ENCODE measurements at places on chromosomes 6 and 20. TPM values are rescaled to one million over a fixed set of nuclear protein-coding genes. Genes with fewer than 3 reads are reported as not detected.

GRCh38 chr6:89941031-89941762 is 46.9 kb downstream of the GJA10 start:
- H3K4me1 ChIP-seq, result no peaks in the 10 kb centered on the region
- DNase-seq, result no peak
- no peak overlapping the region for H3K4me3 ChIP-seq
- H3K27me3 ChIP-seq, result no peaks in the 10 kb centered on the region
- H3K36me3 ChIP-seq, result peaks cover 26% of the 10 kb centered on the region

Gene LY6G6D
- total RNA-seq, result not detected

DNA sequence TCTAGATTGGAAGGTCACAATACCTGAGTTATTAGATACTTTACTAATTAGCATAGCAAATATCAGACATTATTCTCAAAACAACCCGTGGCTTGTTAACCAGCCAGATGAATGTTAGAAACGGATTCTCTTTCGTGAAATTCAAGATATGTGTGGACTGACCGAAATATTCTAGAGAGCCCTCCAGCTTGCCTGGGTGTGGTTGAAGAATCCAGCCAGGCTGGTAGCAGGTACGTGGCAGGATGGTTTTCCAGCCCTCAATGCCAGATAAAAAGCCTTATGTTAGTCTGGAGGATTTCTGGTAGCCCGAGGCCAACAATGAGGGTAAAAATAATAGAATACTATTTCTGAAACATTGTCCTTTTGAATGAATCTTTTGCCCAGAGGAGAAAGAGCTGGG is 19.3 kb downstream of the ECT2L start:
- H3K4me1 ChIP-seq, result peaks cover 21% of the 10 kb centered on the region
- no peak for DNase-seq
- no peak overlapping the region for H3K4me3 ChIP-seq
- no peak overlapping the region for H3K27ac ChIP-seq

GRCh38 chr6:14910692-14911547 is 334.9 kb upstream of the JARID2 start:
- no peak overlapping the region for H3K4me3 ChIP-seq
- H3K36me3 ChIP-seq, result no peaks in the 10 kb centered on the region
- peak overlapping the region; percentile 80 for H3K27ac ChIP-seq
- no peaks in the 10 kb centered on the region for H3K27me3 ChIP-seq
- DNase-seq, result peak; percentile 89

- H3K36me3 ChIP-seq, result no peaks in the 10 kb centered on the region
- H3K27me3 ChIP-seq, result no peaks in the 10 kb centered on the region
- no peaks in the 10 kb centered on the region for H3K4me1 ChIP-seq
- no peak overlapping the region for H3K4me3 ChIP-seq
- no peak overlapping the region for H3K27ac ChIP-seq
- DNase-seq, result no peak
Measured at GRCh38 chr20:63402181-63402859, 41.2 kb upstream of the CHRNA4 start.

Gene SLC16A10
- 12.1 TPM for total RNA-seq

DNA sequence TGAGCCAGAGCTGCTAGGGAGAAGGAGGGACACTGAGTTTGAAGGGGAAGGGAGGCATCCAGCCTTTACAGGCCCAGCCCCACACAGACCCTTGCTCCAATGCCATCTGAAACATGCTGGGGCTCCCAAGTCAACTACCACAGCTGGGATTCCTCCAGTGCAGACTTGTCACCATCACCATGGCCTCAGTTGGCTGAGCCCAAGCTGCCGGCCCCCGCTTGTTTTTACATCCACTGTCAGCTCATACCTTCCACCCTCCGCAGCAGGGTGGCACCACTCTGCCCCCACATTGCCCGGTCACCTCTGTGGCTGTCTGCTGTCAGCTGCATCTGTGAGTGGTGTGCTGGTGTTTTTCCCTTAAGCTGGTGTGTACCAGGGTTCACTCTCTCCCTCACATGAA is 26.1 kb downstream of the GFOD1 start:
- H3K4me1 ChIP-seq, result peaks cover 28% of the 10 kb centered on the region
- H3K27ac ChIP-seq, result peak overlapping the region; percentile 22
- no peak overlapping the region for H3K4me3 ChIP-seq
- H3K27me3 ChIP-seq, result no peaks in the 10 kb centered on the region
- H3K36me3 ChIP-seq, result peaks cover 21% of the 10 kb centered on the region

DNA sequence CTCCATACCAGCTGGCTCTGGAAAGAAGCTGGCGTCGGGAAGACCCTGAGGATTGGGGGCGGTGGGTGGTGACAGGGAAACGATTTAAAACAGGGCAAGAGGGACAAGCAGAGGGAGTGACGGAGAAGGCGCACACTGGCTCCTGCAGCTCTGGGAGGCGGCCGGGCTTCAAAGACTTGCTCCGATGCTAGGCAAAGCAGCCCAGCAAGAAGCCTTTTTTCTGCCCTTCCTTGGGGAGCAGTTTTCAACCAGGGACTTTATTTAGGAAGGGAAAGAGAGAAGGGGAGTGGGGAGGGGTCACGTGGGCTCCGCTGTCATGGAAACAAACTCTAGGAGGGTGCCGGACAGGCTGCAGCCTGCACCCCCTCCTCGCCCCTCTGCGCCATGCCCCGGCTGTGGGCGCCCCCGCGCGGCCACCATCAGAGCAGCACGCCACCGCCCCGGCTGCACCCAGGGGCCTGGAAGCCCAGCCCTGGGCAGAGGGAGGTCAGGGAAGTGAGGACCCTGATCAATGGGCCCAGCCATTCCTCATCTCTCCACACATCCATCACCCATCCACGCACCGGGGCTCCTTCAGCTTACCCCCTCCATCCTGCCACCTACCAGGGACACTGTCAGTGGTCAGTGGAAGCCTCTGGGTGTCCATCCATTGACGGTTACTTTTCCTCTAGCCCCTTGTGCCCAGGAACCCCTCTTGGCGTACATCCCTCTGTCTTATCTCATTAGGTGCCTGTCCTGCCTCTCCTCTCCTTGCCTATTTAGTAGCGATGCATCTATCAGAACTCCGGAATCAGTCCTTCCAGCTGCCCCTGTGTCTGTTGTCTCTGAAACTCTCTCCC is 66.6 kb upstream of the CCDC167 start:
- no peaks in the 10 kb centered on the region for H3K27me3 ChIP-seq
- peak; percentile 91 for DNase-seq
- H3K36me3 ChIP-seq, result no peaks in the 10 kb centered on the region
- H3K4me1 ChIP-seq, result peaks cover 14% of the 10 kb centered on the region
- H3K27ac ChIP-seq, result no peak overlapping the region

DNA sequence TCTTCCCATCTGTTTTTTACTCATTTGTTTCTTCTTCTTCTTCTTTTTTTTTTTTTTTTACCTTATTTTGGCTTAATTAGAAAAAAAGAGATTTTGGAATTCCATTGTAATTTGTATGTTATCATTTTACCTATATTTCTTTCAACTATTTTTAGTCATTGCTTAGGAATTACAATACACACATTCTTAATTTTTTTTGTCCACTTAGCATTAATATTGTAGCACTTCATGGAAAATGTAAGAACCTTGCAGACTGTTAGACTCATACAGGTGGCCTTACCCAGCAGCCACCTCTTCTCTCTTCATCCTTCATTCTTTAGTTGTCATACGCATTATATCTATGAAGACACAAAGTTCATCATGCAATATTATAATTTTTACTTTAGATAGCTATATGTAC is 5.8 kb upstream of the SLC18B1 start:
- H3K4me3 ChIP-seq, result no peak overlapping the region
- no peaks in the 10 kb centered on the region for H3K27me3 ChIP-seq
- H3K27ac ChIP-seq, result no peak overlapping the region
- DNase-seq, result no peak

DNA sequence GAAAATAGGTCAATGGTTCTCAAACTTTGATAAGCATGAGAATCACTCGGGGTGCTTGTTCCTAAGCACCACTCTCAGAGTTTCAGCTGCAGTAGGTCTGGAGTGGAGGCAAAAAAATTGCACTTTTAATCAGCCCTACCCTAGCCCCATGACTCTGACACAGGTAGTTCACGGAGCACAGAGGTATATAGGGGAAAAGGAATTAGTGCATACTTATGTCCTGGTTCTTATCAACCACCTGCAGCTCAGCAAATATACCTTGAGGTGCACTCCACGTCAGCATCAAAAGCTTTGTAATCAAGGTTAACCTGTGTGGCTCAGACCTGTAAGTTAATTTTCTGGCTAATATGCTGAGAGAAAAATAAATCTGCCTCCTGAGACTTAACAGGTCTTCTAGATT is 138.8 kb upstream of the HMGN3 start:
- no peaks in the 10 kb centered on the region for H3K36me3 ChIP-seq
- no peak overlapping the region for H3K27ac ChIP-seq
- H3K4me1 ChIP-seq, result no peaks in the 10 kb centered on the region

DNA sequence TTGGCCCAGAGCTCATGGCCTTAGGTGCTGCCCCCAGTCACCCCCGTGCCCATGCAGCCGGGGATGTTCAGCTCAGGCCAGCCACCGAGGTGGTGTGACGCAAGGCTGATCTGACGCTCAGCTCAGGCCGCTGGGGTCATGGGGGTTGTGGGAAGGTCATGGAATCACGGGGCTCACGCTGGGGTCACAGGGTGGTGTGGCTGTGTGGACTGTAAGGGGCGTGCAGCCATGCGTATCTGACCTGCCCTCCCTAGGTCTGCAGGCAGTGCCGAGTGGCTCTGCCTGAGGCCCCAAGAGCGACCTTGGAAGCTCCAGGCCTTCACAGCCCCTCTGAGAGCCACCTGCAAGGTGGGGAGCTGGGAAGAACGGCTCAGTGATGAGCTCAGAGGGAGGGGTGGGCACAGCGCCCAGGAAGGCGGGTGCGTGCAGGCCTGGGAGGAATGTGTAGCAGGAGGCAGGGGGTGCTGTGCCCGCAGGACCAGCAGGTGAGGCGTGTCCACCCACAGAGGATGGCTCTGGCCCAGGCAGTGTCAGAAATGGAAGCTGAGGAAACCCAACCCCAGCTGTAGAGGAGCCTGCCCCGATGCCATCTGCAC is 27.8 kb downstream of the CHRNA4 start:
- H3K36me3 ChIP-seq, result no peaks in the 10 kb centered on the region
- no peak overlapping the region for H3K4me3 ChIP-seq
- H3K4me1 ChIP-seq, result no peaks in the 10 kb centered on the region
- H3K27me3 ChIP-seq, result no peaks in the 10 kb centered on the region

DNA sequence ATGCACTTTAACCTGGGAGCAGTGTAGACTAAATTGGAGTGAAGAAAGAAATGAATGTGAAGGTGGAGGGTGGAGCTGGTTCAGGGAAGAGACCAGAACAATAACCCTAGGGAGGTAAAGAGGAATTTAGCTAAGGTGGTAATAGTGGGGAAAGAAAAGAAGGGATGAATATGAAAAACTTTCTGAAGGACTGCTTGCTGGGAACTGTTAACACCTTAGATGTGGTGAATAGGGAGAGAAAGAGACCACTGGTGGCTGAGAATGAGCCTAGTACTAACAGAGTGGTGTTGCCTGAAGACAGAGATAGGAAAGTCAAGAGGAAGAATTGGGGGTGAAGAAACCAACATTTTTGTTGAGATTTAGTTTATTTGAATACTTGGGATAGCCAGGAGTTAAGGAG is 78.4 kb upstream of the HS3ST5 start:
- no peaks in the 10 kb centered on the region for H3K4me1 ChIP-seq
- no peaks in the 10 kb centered on the region for H3K36me3 ChIP-seq
- DNase-seq, result no peak
- no peak overlapping the region for H3K4me3 ChIP-seq
- H3K27me3 ChIP-seq, result no peaks in the 10 kb centered on the region

Gene C6orf52
- total RNA-seq, result 0.50 TPM

DNA sequence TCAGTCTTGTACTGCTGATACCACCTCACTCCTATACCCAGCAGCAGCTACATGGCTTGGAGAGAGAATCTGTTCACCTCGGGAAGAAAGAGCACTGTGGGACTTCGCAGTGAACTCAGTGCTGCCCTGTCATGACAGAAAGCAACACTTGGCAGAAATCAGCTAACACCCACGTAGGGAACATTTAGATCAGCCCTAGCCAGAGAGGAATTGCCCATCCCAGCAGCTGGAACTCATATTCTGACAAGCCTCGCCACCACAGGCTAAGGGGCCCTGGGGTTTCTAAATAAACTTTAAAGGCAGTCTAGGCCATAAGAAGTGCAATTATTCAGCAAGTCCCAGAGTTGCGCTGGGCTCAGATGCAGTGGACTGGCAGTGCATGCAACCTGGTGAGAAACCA is 1266.8 kb downstream of the GRIK2 start:
- H3K27me3 ChIP-seq, result no peaks in the 10 kb centered on the region
- H3K36me3 ChIP-seq, result no peaks in the 10 kb centered on the region
- no peak overlapping the region for H3K27ac ChIP-seq
- H3K4me3 ChIP-seq, result no peak overlapping the region
- no peaks in the 10 kb centered on the region for H3K4me1 ChIP-seq
- no peak for DNase-seq

- no peaks in the 10 kb centered on the region for H3K36me3 ChIP-seq
- H3K4me1 ChIP-seq, result peaks cover 5% of the 10 kb centered on the region
- no peak overlapping the region for H3K27ac ChIP-seq
- no peaks in the 10 kb centered on the region for H3K27me3 ChIP-seq
Measured at GRCh38 chr6:45617441-45617840, 239.7 kb upstream of the SUPT3H start.

Gene TRDN
- not detected for total RNA-seq

- peaks cover 77% of the 10 kb centered on the region for H3K36me3 ChIP-seq
- H3K27ac ChIP-seq, result no peak overlapping the region
- no peak for DNase-seq
- H3K4me3 ChIP-seq, result no peak overlapping the region
- no peaks in the 10 kb centered on the region for H3K27me3 ChIP-seq
- H3K4me1 ChIP-seq, result peaks cover 12% of the 10 kb centered on the region
Measured at GRCh38 chr20:20606050-20606449, 106.4 kb downstream of the RALGAPA2 start.

Gene CAPN11
- 0.13 TPM for total RNA-seq

- DNase-seq, result peak; percentile 91
- peak overlapping the region; percentile 65 for H3K27ac ChIP-seq
- peaks cover 20% of the 10 kb centered on the region for H3K4me1 ChIP-seq
- peak overlapping the region; percentile 66 for H3K4me3 ChIP-seq
- no peaks in the 10 kb centered on the region for H3K36me3 ChIP-seq
Measured at GRCh38 chr6:150418827-150419594, 50.2 kb downstream of the IYD start.

DNA sequence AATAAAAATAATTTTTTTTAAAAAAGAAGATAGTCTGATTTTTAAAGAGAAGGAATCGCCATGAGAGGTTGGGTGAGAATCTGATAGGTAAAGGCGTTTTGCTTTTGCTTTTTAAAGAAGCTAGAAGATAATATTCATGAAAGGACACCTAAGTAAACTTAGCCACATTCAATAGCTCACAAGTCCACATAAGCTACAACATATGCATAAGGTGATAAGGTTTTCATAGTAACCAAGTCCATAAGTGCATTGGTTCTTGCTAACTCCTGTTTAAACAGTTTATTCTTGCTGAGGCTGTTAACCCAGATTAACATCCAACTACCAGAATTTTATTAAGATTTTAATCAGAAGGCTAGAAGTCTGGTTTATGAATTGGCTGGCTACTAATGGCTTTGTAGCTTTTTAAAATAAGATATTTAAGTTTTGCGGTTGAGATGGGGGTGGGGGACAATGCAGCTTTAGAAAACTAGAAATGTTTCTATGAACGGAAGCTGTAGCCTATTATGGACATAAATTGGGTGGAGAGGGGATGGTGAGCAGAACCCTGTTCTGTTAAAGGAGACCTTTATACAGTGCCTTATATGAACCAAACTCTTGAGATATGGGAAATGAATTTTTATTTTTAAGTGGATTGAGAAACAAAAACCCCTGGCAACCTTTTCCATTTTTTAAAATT is 235.1 kb downstream of the ZFAND3 start:
- H3K27ac ChIP-seq, result no peak overlapping the region
- H3K27me3 ChIP-seq, result no peaks in the 10 kb centered on the region

Gene FRMD1
- total RNA-seq, result 6.1 TPM
